HS-5 (cell line): ENCODE measurements at places on chromosomes 12 and 14.
A peak's percentile ranks its signal among the peaks of the same experiment; 100 is the strongest.

DNA sequence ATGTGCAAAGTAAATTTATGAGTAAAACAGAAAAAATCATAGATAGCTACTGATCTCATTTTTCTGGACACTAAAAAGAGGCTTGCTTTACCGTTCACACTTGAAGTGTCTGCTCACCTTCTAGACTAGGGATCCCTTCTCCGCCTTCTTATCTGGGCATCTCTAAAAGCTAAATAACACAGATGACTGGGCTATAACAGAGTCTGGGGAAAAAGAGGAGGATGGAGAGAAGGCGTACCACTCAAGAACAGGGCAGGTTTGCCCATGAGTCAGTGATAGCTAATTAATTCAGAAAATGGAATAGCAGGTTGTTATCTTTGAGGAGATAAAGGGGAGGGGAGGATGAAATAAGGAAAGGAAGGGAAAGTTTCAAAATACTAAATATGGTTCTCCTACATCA lies 185.3 kb downstream of the MED13L start:
- DNase-seq = no peak

- no peak for DNase-seq
Measured at GRCh38 chr12:72282721-72283120, 10.6 kb downstream of the TRHDE start.

- DNase-seq = no peak
Measured at GRCh38 chr12:43307126-43307525, 244.9 kb downstream of the ADAMTS20 start.

DNA sequence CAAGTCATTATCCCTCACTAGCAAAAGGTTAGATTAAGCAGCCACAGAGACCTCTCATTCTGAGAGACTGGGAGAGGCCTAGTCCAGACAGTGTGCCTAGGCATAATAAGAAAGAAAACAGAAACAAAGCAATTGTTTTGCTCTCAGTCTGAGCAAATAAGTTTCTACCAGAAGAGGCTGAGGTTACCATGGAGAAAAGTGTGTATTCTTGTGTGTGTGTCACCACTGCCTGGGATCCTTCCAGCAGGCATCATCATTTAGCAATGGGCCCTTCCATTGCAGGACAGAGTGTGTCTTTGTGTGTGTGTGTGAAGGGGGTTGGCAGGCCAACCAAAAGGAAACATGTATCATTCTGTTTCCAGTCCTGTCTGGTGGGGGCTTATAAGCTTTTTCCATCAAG lies 3.7 kb downstream of the EFS start:
- no peak for DNase-seq

DNA sequence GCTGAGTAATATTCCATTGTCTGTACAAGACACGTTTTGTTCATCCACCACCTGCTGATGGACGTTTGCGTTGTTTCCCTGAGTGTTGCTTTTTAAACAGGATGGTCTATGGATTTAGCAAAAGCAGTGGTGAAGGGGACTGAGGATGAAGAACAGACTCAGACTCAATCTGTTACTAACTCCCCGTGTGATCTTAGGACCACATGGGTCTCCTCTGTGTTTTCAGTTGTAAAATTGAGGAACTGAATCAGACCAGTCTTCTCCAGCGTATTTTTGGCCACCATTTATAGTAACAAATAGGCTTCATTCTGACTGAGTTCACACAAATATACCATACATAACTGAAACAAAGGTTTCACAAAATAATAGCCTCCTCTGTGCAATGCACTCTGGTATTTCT lies 85.6 kb downstream of the FOXN3 start:
- no peak for DNase-seq

- DNase-seq = peak; percentile 78
Measured at GRCh38 chr12:132887513-132888351, at the start of gene CHFR. TSS of gene CHFR (minus strand) at chr12:132887605. CDS start at chr12:132887328, 277 bp downstream.

- DNase-seq = no peak
Measured at GRCh38 chr12:102888511-102888910, 28.5 kb downstream of the PAH start.

DNA sequence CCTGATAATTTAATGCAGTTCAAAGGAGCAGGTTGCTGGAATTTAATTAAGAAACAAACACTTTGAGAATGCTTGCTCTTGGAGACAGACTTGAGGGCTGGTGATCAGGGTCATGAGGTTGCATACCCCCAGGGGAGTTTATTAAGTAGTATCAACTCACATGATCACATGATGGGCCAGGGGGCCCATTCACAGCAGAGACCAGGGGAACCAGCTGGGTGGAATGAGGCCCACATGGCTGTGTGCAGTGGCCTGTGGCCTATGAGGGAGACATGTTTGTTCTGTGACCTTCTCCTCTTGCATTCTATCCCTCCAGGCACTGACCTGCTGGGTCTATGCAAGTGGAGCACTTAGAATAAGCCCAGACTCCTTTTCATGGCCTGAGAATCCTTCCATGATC lies 266.6 kb upstream of the PWP1 start:
- no peak for DNase-seq

DNA sequence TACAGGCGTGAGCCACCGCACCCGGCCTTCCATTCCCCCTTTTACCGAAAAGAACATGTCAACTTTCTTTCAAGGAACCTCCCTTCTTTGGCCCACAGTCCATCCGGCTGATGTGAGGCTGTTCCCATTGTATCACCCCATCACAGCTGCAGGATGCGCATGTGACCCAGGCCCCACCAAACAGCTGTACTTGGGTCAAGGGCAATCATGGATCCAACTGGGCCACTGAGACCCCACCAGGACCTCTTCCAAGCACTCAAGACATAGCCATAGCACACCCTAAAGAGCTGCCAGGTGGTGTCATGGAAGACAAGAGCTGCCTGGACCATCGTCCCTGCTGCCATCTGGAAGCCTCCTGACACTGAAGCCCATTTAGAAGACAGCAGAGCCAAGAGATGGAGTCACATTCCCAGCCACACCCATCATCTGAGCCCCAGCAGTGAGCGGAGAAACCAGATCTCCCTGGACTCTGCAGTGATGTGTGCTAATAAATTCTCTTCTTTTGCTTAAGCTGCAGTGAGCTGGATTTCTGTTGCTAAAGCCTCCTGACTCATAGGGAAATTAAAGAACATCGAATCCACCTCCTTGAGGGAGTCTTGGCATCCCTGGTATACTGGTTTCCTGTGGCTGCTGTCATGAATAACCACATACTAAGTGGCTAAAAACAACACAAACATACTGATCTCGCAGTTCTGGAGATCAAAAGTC lies 105.6 kb downstream of the KSR2 start:
- DNase-seq = peak; percentile 51

DNA sequence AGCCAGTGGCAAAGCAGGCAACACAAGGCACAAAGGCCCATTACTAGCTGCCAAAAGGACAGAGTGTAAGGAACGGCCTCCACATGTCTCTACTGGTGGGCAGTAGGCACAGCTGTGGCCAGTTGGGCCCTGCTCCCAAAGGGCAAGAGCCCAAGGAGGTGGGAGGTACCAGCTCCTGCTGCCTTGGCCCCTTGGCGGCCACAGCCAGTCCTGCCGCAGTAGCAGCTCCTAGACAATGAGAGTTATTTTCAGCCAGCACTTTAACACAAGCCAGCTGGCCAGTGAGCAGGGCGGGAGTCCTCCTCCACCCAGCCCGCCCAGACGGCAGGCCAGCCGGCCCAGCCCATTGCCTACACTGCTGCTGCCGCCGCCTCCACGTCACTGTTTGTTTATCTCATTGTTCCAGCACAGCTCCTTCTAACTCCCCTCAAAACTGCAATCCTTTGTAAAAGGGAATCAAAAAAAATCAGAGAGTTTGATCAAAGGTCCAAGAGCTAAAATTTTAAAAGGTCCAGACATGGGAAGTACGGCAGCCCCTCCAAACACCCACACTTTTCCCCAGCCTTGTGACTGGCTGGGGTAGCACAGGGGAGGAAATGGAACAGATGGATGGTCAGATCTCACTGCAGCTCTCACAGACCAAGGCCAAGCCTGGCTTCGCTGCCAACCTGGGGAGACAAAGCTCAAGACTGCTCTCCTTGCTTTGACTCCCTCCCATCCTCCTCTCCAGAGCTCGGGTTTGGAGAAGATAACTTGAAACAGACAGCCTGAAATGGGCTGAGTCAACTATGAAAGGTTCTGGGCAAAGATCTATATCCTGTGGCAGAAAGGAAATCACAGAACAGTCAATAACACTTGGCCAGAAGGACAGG lies 33.5 kb downstream of the FMNL3 start:
- peak; percentile 53 for DNase-seq

GRCh38 chr12:53806721-53807120 lies 54.9 kb upstream of the CISTR start:
- DNase-seq = no peak

- DNase-seq = no peak
Measured at GRCh38 chr14:81927070-81927469, 393.4 kb upstream of the SEL1L start.

GRCh38 chr14:103416916-103417315 lies 31.7 kb downstream of the MARK3 start:
- no peak for DNase-seq

DNA sequence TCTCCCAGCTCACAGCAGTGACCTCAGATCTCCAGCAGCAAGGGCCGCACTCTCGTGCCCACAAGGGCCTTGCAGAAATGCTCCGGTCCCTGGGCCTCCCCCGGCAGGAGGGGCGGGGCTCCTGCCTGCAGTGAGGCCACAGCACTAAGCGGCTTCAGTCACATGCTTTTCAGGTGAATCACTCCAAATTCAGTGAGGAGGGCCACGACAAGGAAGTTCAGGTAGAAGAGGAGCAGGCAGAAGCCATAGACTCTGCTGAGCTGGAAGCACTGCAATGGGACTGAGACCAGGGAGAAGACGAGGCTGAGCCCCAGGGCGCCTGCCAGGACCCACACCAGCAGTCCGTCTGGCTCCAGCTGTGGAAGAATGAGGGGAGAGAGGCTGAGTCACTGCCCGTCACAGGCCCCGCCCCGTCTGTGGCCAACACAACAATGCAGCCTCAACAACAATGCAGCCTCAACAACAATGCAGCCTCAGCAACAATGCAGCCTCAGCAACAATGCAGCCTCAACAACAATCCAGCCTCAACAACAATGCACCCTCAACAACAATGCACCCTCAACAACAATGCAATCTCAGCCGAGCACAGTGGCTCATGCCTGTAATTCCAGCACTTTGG lies 35.2 kb downstream of the SLC8B1 start:
- DNase-seq = peak; percentile 76

GRCh38 chr12:80299219-80299618 lies 144.8 kb upstream of the PTPRQ start:
- no peak for DNase-seq

DNA sequence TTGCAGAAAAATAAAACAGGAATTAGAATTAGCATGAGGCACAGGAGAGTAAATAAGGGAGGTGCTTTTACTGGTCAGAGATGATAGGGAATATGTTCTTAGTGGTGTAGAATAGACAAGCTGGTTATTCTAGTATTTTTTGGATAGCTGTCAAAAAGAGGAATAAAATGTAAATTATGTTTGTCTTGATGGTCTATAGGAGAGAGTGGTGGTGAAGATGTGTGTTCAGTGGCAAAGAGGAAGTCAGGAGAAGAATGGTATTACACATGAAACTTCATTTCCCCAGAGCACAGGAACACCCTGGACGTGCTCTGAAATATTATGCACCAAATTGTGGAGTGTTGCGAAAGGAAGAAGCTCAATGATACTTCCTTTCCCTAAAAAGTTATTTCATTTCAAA lies 27.8 kb downstream of the MUCL1 start:
- DNase-seq = no peak

- no peak for DNase-seq
Measured at GRCh38 chr12:6288235-6288634, 22.2 kb upstream of the PLEKHG6 start.

DNA sequence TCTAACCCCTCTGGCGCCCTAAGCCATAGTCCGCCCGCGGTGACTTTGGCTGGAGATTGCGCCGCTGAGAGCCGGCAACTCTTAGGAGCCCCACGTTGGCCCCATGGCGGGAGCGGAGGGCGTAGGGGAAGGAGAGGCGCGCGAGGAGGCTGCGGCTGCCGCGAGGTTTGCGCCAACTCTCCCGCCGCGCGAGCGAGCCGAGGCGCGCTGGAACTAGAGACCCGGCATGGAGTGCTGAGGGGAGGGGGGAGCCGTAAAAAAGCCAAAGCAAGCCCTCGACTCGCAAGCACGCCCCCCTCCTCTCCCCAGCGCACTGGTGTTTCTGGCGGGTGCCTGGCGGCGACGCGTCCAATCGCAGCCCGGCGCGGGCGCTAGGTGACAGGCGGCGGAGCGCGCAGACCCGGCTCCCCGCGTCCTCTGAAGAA lies at the start of gene SYT10:
TSS of gene SYT10 (minus strand) at position 233 of the 425 bp plus-strand sequence. CDS start 297 bp downstream, outside the sequence.
- no peak for DNase-seq
